ENCODE measurements at places on chromosomes 7 and 10. TPM values are rescaled to one million over a fixed set of nuclear protein-coding genes. Genes with fewer than 3 reads are reported as not detected.

Gene NPC1L1
- not detected for total RNA-seq

Gene SPDYE5
- not detected for total RNA-seq

DNA sequence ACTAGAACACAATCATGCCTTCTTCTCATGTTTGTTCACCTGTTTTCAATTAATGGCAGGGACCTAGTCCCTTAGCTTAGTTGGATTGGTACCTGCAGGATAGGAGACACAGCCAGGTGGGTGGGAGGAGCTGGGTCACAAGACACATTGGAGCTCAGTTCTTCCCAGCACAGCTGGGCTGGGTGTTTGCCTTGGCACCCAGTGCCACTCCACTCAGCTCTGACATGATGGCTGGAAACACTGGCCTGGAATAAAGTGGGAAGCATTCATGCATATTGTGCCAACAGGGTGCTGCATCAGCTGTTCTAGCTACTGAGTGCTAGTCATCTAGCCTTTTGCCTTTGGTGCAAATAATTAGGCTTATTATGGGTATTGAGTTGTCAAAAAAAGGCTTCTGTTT lies 226.1 kb downstream of the PTEN start:
- DNase-seq, result no peak

GRCh38 chr7:83036721-83037380 lies 125.8 kb downstream of the PCLO start:
- DNase-seq, result no peak

DNA sequence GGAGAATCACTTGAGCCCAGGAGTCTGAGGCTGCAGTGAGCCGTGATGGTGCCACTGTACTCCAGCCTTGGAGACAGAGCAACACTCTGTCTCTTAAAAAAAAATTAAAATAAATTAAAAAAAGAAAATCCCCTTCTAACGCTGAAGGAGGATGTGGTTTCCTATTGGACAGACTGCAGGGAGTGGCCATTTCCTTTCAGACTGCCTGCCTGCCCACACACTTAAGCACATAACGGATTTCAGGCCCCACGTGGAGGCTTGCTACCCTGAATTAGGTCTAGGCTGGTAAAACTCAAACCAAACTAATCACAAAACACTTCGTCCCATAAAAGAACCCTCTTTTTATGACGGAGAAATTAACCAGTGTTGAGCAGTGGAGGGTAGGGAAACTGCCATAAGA lies 34.0 kb downstream of the GATA3 start:
- DNase-seq, result no peak
